ENCODE measurements at places on chromosomes 5 and 9.

- no peak for DNase-seq
Observed at GRCh38 chr5:9653811-9654210, 23.7 kb upstream of the TAS2R1 start.

DNA sequence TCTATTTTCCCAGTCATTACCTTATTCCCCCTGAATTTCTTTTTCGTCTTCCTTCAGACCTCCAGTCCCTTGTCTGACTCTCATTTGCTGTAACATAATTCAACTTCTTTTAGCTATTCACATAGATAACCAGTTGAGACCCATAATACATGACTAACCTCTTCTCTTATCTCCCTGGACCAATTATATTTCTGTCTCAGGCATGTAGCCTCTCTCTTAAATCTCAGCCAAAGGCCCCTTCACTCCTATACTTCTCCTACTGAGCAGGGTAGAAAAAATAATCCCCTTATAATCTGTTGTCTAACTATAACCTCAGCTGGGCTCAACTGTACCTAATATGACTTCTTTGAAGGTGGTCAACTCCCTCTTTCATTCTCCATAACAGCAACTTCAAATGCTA is 20.9 kb downstream of the RANBP6 start:
- DNase-seq: no peak

- DNase-seq: no peak
Observed at GRCh38 chr5:35890021-35891020, 33.6 kb downstream of the IL7R start.

GRCh38 chr5:156585999-156586398 is 259.0 kb downstream of the SGCD start:
- DNase-seq: no peak

DNA sequence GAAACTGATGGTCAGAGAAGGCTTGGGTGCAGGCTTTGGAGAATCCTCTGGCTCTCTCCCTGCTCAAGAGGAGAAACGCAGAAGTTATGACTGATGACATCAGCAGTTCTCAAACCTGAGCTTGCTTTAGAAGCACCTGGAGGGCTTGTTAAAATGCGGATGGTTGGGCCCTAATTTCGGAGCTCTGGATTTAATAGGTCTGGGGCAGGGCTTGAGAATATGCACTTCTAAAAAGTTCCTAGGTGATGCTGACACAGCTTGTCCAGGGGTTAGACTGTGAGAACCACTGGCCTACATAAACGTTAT is 26.4 kb downstream of the TBC1D2 start:
- no peak for DNase-seq

GRCh38 chr9:98572054-98572627 is 136.6 kb downstream of the GABBR2 start:
- no peak for DNase-seq

GRCh38 chr9:13324988-13325387 is 45.5 kb upstream of the MPDZ start:
- no peak for DNase-seq

DNA sequence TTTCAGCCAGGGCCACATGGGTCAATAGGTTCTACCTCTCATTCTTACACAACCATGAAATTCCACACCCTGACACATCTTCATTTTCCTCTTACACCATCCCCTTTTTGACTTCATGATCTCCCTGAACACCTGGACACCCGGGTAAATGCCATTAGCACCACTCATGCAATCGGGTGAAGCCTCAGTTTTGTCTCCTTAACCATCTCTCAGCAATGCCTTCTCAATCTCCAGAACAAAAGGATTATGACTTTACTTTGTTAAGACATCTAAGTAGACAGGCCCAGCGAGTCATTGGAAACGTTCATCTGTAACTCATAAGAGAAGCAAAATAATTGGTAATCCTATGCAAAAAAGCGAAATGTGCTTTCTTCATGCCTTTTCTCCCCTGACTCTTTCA is 49.9 kb downstream of the ADAMTS12 start:
- no peak for DNase-seq

- no peak for DNase-seq
Observed at GRCh38 chr5:123209502-123210027, 120.5 kb downstream of the PRDM6 start.

- DNase-seq: peak; percentile 53
Observed at GRCh38 chr9:131590449-131590848, 45.1 kb downstream of the PRRT1B start.

DNA sequence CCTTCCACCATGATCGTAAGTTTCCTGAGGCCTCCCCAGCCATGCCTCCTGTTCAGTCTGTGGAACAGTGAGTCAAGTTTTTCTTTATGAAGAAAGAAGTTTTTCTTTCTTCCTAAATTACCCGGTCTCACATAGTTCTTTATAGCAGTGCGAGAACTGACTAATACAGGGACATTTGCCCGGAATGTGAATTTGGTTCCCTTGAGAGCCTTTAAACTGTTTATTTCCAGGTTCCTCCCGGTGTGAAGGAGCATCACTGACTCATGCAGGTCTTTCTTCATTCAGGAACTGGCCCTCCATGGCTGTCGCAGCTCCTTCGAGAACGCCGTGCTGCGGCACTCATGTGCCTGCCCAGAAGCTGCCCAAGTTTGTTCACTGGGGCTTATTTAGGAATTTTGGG is 87.7 kb downstream of the PTCH1 start:
- DNase-seq: no peak

GRCh38 chr5:172559004-172559932 is 81.8 kb upstream of the NEURL1B start:
- DNase-seq: no peak

DNA sequence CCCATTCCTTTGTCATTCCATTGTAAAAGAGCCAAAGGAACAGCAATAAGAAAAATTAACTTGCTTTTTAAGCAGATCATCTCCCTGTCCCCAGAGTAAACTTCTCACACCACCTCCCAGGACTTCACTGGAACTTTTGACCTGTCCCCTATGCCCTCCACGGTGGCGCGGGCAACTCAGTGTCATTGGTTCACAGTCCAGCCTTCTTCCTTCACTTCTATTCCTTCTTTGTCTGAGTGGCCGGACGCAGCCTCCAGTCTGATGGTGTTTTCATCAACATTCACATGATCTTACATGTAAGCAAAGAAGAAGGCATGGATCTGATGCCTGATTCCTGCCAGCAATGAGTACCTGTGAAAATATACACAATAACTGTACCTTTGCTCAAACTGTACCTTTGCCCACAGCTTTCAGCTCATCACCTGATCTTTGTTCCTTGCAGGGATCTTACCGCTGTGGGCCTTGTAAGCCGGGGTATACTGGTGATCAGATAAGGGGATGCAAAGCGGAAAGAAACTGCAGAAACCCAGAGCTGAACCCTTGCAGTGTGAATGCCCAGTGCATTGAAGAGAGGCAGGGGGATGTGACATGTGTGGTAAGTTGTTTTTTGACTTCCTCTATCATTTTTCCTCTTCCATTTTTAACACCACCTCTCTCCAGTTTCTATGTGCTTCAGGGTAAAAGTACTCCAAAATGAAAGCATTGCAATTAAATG is 32.5 kb downstream of the THBS4 start:
- DNase-seq: no peak

DNA sequence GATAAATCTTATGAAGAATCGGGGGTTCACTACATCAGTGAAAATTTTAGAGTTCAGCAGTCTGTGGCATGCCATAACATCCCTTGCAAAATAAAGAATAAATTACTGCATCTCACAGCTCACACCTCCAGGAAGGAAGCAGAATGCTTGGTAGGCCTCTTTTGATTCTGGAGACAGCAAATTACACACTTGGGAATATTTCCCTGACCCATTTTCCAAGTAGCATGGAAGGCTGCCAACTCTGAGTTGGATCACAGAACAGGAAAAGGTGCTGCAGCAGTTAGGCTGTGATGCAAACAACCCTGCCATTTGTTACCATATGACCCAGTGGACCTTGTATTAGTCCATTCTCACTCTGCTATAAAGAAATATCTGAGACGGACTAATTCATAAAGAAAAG is 293.5 kb downstream of the ASTN2 start:
- DNase-seq: no peak

GRCh38 chr9:127168756-127169574 is 46.5 kb upstream of the ANGPTL2 start:
- DNase-seq: no peak

GRCh38 chr9:80945436-80945835 is 743.9 kb downstream of the TLE1 start:
- DNase-seq: no peak

DNA sequence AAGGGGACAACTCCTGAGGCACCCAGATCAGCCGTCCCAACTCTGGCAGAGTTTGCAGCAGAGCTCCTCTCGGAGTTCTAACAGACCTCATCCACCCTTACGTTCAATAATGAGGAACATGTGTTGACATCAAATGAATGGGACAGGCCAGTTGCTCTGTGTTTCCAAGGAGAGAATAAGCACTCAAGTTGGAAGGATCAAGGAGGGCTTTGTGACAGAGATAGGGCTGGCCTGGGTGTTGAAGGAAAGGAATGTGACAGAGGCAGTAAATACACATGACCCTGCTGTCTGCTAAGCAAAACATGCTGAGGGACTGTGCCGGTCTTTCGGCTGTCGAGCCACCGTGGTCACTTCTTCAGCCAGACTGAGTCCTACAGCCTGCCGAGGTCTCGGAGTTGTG is 48.2 kb downstream of the GPR107 start:
- no peak for DNase-seq

DNA sequence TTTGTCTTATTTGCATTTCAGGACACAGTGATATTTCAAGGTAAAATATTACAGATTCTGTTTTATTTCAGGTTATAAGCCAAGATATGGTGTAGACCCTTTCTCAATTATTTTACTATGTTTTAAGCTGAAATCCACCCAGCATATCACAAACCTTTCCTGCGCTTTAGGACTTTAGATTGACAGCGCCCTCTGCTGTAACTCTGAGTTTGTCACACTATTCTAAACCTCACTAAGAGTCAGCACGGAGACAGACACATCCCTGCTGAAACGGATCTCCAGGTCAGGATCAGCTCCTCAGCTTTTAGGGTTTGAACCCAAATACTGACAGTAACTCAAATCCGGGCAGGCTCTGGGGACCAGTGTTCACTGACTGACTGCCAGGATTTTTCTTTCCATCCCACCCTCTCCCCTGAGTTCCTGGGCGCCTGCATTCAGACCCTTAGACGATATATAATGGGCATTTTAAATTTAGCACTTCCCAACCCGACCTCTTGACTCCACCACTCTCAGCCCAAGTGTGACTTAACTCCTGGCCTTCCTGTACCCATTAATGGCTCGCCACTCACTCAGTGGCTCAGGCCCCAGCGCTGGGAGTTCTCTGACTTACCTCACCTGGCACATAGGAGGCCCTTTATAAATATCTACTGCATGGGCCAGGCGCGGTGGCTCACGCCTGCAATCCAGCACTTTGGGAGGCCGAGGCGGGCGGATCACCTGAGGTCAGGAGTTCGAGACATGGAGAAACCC is 33.5 kb downstream of the TLX3 start:
- DNase-seq: no peak

GRCh38 chr5:91343916-91344315 is 39.2 kb downstream of the ARRDC3 start:
- no peak for DNase-seq

DNA sequence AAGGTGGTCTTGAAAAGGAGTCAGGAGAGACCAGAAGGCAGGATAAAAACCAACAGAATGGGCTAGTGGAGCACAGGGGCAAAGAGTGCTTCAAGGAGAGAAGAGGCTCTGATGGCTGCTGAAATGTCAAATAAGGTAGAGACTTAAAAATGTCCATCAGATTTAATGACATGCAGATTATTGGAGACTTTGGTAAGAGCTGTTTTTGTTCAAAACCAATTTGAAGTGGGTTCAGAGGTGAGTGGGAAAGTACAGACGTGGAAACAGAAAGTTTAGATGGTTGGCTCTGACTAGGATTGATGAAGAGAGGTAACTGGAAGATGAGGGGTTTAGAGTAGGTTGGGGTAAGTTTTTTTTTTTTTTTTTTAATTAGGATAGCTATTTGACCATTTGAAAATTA is 14.1 kb downstream of the SLC25A46 start:
- DNase-seq: peak; percentile 50

- DNase-seq: no peak
Observed at GRCh38 chr9:136110082-136111061, 8.3 kb downstream of the TMEM250 start.

GRCh38 chr5:132500931-132501628 is 10.5 kb upstream of the IRF1 start:
- DNase-seq: peak; percentile 50

DNA sequence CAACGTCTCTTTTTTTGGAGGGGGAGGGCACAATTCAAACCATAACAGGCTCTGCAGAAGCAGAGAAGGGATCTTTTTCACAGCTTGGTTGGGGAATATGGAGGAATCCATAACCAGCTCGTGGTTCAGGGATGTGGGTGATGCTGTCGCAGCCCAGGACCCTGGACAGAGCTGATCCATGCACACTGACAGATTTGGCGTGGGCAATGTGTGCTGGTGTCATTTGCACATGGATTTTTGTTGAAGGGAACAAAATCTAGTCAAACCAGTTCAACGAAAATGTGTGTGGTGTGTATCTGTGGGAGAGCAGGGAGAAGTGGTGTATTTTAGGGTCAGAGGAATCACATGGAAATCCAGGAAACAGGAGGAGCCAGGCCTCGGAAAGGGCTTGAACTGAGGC is 4.2 kb downstream of the DOCK2 start:
- no peak for DNase-seq

- DNase-seq: no peak
Observed at GRCh38 chr9:73210886-73211666, 59.4 kb downstream of the ANXA1 start.

- DNase-seq: no peak
Observed at GRCh38 chr9:32928145-32928763, 73.2 kb downstream of the APTX start.

- DNase-seq: no peak
Observed at GRCh38 chr5:17042041-17042440, 106.0 kb upstream of the MYO10 start.

DNA sequence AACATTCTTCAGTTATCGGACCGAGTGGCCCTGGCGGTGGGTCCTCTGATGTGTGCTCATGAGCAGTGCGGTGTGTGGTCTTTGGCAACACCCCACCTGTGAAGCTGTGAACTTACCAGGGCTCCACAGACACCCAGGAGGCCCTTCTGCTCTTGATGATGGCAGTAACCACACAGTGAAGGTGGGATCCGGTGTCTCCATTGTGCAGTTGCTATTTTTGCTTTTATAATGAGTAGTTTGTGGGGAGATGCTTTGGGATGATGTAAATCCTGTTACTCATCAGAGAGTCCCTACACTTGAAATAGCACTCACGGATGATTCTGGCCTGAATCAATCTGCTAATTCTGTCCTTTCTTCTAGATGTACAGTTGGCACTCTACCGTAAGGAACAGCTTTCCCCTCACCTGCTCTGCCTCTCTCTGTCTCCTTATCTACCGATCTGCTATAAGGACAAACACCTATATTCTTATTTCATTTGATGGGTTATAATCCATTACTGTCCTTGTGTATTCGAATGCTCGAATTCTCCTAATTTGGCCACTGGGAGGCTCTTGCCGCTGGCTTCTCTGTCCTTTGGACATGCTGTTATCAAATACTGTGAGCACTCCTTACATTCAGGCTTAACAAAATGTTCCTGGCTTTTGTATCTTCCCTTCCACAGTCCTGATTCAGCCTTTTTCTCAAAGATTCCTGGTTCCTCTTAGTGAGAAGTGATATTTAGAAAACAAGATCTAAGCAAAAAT is 20.2 kb downstream of the ATPSCKMT start:
- DNase-seq: no peak

Data from T-helper 1 cell (primary cell).